ENCODE measurements at places on chromosomes 13 and 19. TPM values are rescaled to one million over a fixed set of nuclear protein-coding genes. Genes with fewer than 3 reads are reported as not detected.

DNA sequence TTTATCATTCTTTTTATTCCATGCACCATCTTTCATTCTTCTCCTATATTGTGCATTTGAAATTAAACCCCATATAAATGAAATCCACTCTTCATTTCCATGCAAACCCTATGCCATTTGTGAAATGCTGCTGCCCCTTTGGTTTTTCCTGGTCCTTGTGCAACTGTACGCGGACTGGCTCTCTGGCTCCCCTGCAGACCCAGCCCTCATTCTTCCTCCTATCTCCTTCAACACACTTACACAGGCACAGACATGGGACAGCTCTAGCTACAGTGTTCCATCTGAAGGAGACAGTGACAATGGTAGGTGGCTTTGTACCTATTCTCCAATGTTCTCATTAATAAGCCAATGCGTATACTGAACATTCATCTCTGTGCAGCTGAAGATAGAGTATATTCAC, 81.6 kb downstream of the ESD start:
- DNase-seq, result no peak

- DNase-seq, result no peak
Observed at GRCh38 chr13:95243207-95243606, 58.0 kb downstream of the ABCC4 start.

- no peak for DNase-seq
Observed at GRCh38 chr19:11721681-11722080, 17.1 kb downstream of the ZNF823 start.

DNA sequence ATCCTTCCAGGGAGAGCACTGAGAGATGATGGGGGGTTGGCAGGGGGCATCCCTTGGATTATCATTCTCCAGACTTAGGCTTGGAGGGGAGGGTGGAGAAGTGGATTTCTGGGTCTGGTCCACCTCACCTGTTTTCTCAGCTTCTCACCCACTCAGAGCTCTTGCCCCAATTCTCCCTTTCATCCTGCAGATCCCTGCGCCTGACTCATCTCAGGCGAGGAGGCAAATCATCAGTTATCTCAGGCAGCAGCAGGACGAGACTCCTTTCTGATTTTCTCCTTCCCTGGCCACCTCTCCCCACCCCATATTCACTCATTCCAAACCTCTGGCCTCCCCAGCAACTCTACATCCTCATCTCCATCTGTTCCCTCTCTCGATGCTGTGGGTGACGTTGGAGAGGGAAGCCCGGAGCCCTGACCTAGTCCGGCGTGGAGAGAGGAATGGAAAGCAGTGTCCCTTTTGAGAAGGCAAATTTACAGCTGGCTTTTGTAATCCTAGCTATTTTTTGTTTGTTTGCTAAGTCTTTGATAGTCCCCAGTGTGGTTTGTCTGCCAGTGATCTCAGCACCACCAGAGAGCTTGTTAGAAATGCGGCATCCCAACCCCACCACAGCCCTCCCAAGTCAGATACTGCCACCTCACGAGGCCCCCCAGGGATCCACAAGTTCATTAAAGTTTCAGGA, 24.0 kb upstream of the TPT1 start:
- DNase-seq, result no peak

DNA sequence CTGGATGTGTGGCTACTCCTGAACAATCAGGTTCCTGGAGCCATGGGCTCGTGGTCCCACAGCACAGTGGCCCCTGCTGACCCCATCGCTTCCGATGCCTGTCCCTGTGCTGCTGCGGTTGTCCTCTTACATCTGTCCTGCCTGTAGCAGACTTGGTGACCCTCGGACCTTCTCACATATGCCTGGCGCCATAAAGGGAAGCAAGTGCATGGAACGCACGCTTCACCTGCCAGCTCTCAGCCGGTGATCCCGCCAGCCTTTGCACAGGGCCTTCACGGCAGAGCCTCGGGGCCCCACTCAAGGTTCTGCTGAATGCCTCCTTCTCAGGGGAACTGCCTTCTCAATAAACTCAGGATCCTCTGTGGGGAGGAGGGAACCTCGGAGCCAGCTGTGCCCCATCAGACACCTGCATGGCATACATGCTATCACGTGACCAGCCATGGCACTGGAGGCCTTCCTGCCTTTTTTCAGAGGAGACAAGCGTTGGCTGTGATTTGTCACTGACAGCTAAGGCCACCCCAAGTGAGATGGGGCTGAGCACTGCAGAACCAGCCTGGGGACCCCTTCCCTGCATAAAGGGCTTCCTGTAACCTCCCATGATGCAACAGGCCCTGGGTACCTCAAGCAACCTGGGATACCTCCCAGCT, 24.3 kb downstream of the PEPD start:
- no peak for DNase-seq

ZNF418 gene
- 4.1 TPM for total RNA-seq

- no peak for DNase-seq
Observed at GRCh38 chr13:82076496-82076895, 1735.6 kb upstream of the SPRY2 start.

DNA sequence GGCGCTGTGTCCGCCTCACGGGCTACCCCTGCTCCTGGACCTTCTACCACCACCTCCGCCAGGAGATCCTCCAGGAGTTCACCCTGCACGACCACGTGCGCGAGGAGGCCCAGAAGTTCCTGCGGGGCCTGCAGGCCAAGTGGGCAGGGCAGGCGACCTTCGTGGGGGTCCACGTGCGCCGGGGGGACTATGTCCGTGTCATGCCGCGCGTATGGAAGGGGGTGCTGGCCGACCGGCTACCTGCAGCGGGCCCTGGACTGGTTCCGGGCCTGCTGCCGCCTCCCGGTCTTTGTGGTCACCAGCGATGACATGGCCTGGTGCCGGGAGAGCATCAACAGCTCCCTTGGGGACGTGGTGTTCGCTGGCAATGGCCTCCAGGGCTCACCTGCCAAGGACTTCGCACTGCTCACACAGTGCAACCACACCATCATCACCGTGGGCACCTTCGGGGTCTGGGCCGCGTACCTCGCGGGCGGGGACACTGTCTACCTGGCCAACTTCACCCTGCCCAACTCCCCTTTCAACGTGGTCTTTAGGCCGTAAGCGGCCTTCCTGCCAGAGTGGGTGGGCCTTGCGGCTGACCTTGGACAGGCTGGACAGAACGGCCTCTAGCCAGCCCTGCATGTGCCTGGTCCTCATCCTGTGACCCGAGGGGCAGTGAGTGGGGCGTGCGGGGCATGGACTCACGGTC, 7.8 kb upstream of the NTN5 start:
- no peak for DNase-seq

DNA sequence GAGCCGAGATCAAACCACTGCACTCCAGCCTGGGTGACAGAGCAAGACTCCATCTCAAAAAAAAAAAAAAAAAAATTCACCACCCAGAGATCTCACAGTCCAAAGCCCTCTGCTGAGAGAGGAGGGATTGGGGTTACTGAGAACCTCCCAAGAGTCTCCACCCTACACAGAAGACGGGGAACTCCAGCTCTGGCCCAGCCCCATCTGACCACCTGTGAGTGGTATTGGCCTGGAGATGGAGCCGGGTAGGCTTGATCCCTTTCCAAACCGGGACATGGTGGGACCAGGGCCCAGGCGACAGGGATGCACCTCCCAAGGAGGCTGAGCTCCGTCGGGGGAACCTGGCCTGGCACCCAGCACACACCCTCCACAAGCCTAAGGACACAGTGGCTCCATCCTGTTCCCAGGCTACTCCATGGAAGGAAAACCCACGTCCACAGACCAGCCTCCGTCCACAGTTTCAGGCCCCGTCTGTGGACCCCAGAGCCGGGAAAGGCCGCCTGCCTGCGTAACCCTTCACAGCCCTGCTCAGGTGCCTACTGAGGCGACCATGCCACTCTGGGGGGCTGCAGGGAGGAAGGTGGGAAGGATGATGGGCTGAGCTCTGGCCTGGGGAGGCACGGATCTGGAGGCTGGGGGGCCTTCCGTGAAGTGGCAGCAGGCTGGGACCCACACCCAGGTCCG, 1.8 kb downstream of the TMEM259 start:
- no peak for DNase-seq

DNA sequence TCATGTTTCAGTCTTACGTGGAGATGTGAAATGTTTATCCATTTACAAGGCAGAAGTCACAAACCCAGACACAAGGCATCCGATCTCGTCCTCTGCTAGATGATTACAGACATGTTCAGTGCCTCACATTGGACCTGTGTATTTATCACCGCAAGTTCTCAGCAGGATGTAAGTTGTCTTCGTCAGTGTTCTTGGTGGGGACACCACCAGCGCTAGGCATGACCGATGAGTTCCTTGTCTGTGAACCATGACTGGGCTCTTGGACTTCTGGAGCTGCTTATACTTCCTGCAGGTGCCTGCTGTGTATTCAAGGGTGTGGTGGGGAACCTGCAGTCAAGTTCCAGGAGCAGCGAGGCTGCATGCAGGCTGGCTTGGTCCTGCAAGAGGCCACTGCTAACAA, 105.4 kb downstream of the URI1 start:
- peak; percentile 41 for DNase-seq

DNA sequence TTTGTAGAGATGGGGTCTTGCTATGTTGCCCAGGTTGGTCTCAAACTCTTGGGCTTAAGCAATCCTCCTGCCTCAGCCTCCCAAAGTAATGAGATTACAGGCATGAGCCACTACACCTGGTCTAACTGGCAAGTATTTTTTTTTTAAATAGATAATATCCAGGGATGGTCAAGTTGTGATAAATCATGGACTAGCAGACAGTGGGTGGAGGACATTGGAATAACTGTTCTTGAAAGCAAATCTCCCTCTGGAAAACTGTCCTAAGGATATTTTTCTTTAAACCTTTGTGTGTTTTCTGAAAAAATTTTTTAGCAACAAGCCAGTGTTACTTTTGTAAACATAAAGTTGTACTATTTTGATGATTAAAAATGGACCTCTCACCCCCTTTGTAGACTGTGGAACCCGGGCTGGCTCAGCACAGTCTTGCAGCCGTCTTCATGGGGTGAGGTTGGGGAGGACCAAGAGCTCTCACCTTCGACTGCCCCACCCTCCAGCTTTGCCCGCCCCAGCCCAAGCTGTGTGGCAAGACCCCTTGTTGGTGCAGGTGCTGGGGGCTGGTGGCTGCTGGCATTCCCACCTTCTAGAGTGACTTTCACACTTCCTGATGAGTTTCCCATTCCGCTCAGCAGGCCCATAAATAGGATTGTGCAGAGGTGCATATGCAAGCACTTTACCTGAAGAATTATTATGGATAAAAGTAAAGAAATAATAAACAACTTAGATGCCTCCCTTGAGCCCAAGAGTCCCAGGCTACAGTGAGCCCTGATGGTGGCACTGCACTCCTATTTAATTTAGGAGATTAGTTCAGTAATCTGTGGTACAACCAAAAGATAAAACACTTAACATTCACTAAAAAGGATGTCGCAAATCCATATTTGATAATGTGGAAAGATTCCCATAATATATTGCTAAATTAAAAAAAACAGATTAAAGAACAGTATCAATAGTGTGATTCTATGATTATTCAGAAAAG, 107.3 kb downstream of the GADD45B start:
- no peak for DNase-seq

- no peak for DNase-seq
Observed at GRCh38 chr19:29953352-29954247, 11.6 kb downstream of the URI1 start.

- no peak for DNase-seq
Observed at GRCh38 chr13:94607939-94608338, 6.3 kb downstream of the GPR180 start.

DNA sequence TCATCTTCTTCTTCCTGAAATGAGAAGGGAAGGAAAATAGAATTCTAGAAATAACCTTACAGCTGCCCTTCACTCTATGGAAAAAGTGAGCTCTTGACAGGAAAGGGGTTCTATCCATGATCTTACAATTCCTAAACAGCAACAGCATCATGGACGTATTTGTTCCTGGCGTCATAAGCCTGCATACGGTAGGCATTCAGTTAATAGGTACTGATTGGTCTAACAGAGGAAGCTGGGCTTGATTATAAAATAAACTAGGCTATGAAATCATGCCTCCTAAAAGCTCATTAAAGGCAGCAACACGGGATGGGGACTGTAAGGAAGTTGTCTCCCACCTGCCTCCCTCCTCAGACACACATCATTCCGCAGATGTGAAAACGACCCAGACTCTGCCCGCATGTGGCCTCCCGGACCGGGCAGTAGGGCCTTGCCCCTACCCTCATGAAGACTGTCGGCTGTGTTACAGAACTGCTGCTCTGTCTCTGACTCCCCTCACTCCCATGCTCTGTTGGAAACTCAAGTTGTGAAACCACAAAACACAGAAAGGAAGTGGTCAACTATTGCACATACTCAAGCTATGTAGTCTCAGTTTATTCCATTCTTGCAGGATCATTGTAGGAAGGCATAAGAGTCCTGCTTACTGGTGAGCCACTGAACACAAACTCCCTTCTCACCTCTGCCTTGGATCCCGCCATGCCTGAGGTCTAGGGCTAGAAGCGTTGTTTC, 129.8 kb downstream of the DLEU7 start:
- no peak for DNase-seq

DNA sequence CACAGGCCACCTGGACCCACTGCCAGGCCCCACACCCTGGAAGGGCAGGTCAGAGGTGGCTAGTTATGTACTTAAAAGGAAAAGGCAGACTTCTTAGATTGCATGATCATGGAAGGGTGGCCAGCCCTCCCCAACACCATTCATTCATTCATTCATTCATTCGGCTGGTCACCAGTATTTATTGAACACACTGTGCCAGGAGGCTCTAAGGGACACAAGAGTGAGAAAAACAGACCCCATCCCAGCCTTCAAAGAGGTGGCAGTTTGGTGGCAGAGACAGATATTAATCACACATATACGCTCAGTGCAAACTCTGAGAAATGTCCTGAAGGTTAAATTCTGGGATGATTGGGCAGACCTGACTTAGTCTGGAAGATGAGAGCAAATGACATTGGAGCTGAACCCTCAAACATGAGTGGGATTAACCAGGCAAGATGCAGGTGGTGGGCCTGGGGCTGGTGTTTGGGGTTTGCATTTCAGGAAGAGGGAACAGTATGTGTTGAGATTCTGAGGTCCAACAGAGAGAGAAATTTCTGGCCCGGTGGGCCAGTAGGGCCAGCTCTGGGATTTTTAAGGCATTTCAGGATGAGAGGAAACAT, 147.5 kb downstream of the ZNF536 start:
- DNase-seq, result no peak

DNA sequence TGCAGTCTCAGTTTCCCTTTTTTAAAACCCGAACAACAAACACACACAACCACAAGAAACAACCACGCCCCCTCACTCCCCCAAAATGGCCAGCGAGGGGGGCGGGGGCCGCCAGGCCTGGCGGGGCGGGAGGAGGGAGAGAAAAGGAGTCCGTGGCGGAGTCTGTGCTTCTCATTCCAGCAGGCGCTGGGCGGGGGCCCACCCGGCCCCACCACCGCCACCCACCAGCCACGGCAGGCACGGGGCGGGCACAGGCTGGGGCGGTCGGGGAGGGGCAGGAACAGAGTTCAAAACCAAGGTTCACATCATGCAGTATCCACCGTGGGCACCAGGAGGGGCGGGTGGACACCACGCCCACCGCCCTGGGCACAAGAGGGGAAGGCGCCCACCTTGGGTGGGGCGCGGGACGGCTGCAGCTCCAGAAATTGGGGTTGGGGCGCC, 12.9 kb downstream of the DPF1 start:
- no peak for DNase-seq

GRCh38 chr19:14432791-14433553, at the start of gene PKN1:
Gene PKN1 (plus strand): TSS chr19:14433306. CDS start chr19:14433522, 216 bp downstream.
- peak; percentile 72 for DNase-seq

All from mucosa of descending colon (tissue), 3 donors.